ENCODE measurements at places on chromosomes 7 and 10. TPM values are rescaled to one million over a fixed set of nuclear protein-coding genes. Genes with fewer than 3 reads are reported as not detected.

DNA sequence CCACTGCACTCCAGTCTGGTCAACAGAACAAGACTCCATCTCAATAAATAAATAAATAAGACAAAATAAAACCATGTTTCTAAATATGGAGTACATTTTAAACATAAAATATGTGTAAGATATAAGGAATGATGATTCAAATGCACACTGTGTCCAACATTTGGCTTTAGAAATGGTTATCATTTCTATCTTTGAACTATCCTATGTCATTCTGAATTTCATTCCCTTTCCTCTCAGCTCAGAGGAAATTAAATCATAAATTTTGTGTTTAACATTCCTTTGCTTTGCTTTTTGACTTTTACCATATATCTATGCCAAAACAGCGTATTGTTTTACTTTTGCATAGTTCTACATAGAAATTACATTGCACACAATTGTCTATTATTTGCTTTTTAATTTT, 130.9 kb downstream of the GNAT3 start:
- DNase-seq, result no peak

GRCh38 chr10:117514971-117515370, 27.6 kb upstream of the EMX2 start:
- no peak for DNase-seq

GRCh38 chr7:128530855-128531104, 54.2 kb downstream of the METTL2B start:
- DNase-seq, result no peak

- DNase-seq, result no peak
These were observed 120.0 kb upstream of the PRKCQ start for GRCh38 chr10:6700066-6700465.

Gene AZGP1
- total RNA-seq, result 2.3 TPM

All from ovary (tissue), 10 donors.